ENCODE measurements at places on chromosomes 1 and 21.
A peak's percentile ranks its signal among the peaks of the same experiment; 100 is the strongest.

DNA sequence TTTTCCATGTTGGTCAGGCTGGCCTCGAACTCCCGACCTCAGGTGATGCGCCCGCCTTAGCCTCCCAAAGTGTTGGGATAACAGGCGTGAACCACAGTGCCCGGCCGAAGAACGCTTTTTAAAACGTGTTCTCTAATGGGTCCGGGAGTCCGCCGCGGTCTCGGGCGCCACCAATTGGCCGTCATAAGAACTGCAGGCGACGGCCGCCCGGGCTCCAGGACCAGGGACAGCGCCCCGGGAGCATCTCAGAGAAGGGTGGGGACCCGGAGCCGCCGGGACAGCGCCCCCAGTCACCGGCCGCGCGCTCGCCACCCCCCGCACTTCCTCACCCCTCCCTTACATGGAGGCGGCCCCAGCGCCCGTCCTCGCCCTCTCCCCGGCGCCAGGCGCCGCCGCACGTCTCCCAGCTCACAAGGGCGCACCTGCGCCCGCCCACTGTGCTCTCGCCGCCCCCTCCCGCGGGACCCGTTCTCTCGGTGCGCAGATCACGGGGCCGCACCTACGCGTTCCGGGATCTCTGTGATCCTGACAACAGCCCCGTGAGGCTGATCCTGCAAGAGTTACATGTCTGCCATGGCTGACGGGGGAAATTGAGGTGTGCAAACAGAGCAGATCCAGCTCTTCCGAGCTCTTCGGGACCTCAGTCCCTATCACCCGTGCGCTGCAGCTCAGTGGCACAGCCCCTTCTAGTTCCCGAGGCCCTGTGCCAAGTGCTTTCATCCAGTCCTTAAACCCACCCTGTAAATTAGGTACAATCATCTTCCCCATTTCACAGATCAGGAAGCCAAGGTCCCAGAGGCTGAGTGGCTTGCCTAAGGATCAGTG lies 9.8 kb downstream of the RAP1GAP start:
- peak; percentile 76 for DNase-seq

- no peak for DNase-seq
These were observed 19.9 kb downstream of the FAM89A start for GRCh38 chr1:231020139-231020601.

GRCh38 chr1:92051948-92052347 lies 22.2 kb downstream of the EPHX4 start:
- DNase-seq: no peak

DNA sequence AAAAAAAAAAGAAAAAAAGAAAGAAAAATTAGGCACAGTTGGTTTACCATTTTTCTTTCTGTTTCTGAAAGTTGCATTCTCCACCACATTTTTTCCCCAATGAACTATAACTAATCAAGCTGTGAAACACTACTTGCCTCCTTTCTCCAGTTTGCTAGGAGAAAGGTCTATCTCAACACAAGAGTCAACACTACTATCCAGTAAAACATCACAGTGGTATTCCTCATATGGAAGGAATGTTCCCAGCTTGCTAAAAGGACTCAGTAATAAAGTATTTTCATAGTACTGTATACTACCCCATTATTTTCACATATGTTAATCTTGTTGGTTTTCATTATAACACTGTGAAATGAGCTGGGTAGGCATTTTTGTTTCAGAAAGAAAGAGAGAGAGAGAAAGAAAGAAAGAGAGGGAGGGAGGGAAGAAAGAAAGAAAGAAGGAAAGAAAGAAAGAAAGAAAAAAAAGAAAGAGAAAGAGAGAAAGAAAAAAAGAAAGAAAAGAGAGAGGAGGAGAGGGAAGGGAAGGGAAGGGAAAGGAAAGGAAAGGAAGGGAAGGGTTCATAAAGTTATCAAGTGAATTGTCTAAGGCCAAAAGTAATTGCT lies 7.9 kb downstream of the PTGER3 start:
- no peak for DNase-seq

- no peak for DNase-seq
These were observed 53.4 kb upstream of the RPL11 start for GRCh38 chr1:23638188-23638619.

DNA sequence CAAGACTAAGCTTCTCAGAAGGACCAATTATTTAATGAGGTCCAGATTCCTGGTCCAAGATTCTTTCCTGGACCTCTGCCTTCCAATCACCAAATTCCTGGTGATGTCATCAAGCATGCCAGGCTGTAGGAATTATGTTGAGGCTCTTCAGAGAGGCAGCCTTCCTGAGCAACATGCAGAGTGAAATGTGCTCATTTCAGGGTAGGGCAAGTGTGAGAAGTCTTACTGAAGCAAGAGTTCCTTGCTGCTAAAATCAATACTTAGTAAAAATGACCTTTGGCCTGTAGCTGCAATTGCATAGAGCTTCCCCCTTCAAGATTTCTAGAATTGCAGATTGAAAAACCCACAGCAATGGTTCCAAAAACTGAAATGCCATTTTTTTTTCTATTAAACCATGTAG lies 31.7 kb upstream of the BCAR3 start:
- DNase-seq: no peak

Data from NCI-H146 (cell line).